ENCODE measurements at places on chromosomes 4 and X.

DNA sequence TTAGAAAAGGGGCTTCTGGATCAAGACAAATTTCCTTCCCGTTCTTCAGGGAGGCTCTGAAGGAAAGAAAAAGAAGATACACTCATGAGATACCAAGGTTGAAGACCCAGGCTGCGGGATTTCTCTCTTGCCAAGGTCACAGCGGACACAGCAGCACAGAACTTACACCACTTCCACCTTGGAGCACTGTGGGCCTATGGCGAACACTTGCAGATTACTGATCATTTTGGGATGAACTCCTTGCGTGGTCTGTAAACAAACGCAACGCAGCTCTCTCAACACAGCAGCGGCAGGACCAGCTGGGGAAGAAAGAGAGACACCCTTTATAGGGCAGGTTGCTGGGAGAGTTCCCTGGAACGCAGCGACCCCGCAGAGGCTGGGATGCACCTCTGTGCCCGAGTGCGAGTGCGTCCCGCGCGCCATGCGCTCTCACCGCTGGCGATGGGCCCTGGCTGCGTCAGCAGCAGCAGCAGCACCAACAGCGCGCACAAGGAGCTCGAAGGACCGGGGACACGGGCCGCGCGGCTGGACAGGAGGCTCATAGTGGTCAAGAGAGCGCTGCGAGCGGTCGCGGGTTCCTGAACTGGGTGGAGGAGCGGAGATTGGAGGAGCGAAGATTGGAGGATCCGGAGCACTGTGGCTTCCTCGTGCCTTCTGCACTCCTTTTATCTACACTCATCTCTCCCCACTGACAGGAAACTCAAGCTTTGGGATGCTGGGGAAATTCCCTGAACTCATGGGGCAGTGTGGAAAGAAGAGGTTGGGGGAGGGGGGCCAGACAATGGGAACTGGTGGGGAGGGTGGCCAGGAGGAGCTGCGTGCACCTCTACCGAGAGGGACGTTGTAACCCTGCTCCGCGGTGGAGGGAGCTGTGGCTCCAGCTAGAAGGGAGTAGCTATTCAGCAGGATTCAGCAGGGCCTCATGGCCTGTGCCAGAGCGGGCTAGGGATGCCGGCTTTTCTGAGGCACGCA, at the start of gene CXCL5:
Gene CXCL5, minus strand, starts transcription at position 638 of the 972 bp plus-strand sequence. Its CDS starts 96 bp downstream, at position 542.
- DNase-seq = no peak

- no peak for DNase-seq
Observed at GRCh38 chrX:109873574-109873973, 129.3 kb upstream of the TMEM164 start.

- DNase-seq = no peak
Observed at GRCh38 chr4:182978152-182978827, 61.1 kb upstream of the DCTD start.

GRCh38 chr4:110876866-110877265, 254.0 kb upstream of the PITX2 start:
- DNase-seq = no peak

GRCh38 chr4:73817341-73817740, 19.1 kb upstream of the CXCL6 start:
- DNase-seq = no peak

GRCh38 chrX:38717871-38718270, 83.4 kb upstream of the MID1IP1 start:
- peak; percentile 52 for DNase-seq

- no peak for DNase-seq
Observed at GRCh38 chr4:138097912-138098600, 144.1 kb downstream of the SLC7A11 start.

DNA sequence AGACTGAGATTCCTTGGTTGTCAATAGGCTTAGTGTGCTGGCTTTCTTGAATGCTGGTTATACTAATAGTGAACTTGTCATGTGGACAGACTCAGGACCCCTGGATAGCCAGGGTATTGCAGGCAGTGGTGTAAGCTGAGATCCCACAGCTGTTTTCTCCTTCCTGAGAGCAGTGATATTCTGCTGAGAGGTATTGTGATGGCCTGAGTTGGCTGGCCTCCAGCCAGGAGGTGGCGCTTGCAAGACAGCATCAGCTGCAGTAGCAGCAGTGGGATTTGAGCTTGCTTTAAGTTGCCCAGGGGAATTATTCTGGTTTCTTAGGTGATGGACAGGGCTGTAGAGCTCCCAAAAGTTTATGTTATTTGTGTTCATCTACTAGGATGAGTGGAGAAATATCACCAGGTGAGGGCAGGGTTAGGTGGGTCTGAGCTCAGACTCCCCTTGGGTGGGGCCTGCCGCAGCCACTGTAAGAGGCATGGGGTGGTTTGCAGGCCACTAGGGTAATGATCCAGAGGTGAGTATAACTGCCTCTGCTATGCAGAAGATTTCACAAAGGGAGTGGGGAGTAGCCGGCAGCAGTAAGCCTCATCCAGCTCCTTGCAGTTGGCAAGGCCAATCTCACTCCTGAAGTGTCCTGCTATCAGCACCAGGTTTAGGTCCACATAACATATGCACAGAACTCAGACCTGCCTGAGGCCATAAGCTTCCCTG, 66.2 kb downstream of the IL15 start:
- no peak for DNase-seq

DNA sequence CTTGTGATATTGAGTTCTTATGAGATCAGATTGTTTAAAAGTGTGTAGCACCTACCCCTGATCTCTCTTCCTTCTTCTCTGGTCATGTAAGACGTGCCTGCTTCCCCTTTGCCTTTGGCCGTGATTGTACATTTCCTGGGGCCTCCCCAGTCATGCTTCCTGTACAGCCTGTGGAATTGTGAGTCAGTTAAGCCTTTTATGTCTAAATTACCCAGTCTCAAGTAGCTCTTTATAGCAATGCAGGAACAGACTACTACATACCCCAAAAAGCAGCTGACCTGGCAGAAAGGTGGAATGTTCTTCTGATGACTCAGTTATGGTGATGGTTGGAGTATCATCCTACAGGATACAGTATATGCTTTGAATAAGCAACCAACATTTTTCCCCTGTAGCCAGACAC, 11.4 kb upstream of the MCUB start:
- no peak for DNase-seq

GRCh38 chrX:124234348-124234747, 98.1 kb upstream of the TEX13D start:
- DNase-seq = no peak

- DNase-seq = no peak
Observed at GRCh38 chr4:1339489-1339888, 7.5 kb upstream of the UVSSA start.

DNA sequence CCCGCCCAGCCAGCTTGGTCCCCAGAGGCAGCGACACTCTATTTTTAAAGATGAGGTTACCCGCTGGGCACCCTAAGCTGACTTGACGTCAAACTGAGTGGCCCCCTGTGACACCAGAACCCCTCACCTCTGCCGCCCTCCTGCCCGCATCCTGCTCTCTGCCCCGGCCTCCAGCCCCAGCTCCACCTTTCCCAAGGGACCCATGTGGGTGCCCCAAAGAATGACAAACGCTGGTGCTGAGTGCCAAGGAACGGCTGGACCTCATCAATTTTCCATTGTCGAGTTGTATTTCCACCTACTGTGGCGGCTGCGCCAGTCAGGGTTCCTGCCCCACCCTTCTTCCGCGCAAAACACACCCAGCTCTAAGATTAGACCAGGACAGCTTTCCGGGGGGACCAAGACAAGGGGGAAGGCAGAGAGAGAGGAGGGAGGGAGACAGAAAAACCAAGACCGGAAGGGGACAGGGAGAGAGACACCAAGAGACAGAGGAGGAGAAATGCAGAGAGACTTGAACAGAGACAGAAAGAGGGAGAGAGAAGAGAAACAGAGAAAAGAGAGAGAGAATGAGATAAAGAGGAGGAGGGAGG, 2.0 kb downstream of the PRKX start:
- DNase-seq = no peak

GRCh38 chrX:27808226-27808625, 436 bp downstream of the MAGEB10 start:
- DNase-seq = no peak

- DNase-seq = no peak
Observed at GRCh38 chrX:53088136-53088974, 5.6 kb upstream of the KANTR start.

GRCh38 chr4:184216515-184216914, 1.2 kb downstream of the ENPP6 start:
- DNase-seq = no peak

DNA sequence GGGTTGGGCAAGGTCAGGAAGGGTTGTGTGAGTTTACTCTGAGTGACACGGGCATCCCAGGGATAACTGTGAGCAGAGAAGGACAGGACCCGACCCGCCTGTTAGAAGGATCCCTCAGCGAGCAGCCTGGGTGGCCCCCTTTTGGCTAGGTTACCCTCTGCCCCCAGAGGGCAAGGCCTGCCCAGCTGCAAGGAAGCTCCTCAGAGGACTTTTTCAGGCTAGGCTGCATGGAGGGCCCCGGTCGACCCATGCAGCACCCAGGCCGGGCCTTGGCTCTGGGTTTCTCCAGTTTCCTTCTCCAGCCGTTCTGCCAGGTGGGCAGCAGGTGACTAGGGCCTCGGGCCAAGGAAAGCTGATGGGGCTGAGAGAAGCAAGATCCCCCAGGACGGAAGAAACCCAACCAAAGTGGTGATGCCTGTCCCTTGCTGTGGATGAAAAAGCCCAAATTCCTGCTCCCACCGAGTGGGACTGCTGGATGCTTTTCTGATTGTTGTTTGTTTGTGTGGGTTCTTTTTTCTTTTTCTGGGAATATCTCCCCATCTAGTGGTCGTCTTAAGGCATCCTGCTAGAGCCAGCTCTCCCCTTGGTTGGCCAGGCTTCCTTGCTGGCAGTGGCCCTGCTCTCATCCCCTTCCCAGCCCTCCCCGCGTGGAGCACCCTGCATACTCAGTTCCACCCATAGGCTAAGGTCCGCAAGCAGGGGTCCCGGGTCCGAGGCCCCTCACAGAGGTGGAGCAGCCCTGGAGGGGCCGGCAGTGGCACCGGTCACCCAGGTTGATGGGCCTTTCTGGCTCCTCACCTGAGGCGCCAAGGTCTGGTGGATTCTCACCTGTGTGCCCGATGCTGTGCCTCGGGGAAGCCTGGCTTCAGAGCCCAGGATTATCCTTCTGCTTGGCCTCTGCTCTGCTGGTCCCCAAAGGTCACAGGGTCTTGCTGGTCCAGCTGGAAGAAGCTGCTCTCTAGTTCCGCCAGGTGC, 1.8 kb downstream of the ZFP92 start:
- DNase-seq = no peak

- DNase-seq = no peak
Observed at GRCh38 chr4:57501720-57502119, 391.5 kb upstream of the IGFBP7 start.

GRCh38 chr4:129043523-129043922, 49.8 kb downstream of the SCLT1 start:
- no peak for DNase-seq

- DNase-seq = no peak
Observed at GRCh38 chr4:26217961-26218676, 102.7 kb upstream of the RBPJ start.

DNA sequence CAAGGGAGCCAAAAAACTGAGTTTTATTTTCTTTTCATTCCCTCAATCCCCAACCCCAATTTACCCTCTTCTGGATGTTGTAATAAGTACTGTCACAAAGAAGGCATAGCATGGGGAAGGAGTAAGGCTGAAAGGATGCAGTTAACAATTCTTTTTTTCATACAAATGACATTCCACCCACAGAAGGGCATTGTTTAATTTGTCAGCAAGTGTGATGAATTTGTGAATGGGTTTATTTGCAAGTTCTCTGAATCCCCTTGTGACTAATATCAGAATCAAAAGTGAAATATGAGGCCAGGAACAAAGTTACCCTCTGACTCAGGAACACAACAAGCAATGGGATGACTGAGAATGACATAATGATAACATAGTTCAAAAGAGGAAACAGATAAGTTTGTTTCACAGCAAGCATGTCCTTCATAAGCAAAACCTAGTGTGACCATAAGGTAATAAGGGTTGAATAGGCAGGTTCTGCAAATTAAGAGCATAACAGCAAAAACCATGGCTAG, 2.1 kb downstream of the GEMIN8 start:
- no peak for DNase-seq

- no peak for DNase-seq
Observed at GRCh38 chrX:139192386-139192961, 338.1 kb upstream of the F9 start.

GRCh38 chrX:49070988-49071387, 2.8 kb downstream of the PRAF2 start:
- no peak for DNase-seq

- DNase-seq = peak; percentile 6
Observed at GRCh38 chrX:69020316-69020715, 144.9 kb downstream of the PJA1 start.

DNA sequence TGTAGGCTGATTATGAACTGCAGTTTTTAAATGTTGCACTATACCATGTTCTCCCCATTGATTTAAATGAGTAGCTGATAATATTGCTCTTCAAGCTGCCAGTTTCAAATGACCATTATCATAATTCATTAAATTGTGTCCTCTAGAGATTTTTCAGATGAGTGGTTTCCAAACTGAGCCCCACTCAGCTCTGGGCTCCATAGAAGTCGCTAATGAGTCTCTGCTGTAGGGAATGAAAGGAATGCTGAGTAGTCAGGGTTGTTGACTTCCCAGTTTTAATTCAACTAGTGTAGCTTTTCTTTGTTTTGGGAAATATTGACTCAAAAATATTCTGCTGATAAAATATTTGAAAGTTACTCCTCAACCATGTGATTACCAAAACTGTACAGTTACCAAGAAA, 1081.1 kb downstream of the ARAP2 start:
- DNase-seq = no peak

GRCh38 chr4:73019462-73020047, 50.0 kb downstream of the COX18 start:
- DNase-seq = peak; percentile 36

DNA sequence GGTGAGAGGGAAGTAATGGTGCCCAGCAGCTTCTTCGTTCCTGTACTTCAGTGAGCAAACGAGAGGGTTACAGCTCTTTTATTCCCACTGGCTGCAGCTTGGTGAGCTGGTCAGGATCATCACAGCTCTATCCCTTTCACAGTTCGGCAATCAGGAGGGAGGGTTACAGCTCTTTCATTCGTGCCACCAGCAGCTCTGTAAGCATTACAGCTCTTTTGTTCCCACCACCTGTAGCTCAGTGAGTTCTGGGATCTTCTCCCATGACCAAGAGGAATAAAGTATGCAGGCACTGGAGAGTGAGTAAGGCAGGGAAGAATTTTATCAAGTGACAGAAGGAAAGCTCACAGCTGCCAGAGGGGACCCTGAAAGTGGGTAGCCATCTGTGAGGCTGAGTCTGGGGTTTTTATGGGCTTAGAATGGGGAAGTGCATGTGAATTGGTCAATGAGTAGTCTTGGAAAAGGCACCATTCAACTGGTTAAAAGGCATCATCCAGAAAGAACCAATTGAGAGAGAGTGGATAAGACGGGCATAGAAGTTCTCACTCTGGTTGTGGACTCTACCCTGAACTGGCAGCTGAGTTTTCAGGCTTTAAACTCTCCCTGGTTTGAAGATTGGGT, 123.7 kb downstream of the COX18 start:
- no peak for DNase-seq

GRCh38 chr4:152039691-152040090, 278.9 kb upstream of the GATB start:
- DNase-seq = no peak

- DNase-seq = peak; percentile 10
Observed at GRCh38 chr4:152385551-152385950, 150.3 kb downstream of the FBXW7 start.

- no peak for DNase-seq
Observed at GRCh38 chrX:41026702-41027078, 58.6 kb upstream of the USP9X start.

- no peak for DNase-seq
Observed at GRCh38 chrX:40310447-40310846, 212.7 kb upstream of the BCOR start.

- no peak for DNase-seq
Observed at GRCh38 chr4:75484190-75484589, 30.0 kb downstream of the RCHY1 start.

- no peak for DNase-seq
Observed at GRCh38 chr4:81549984-81550383, 78.3 kb upstream of the RASGEF1B start.
